Kidney capillary endothelial cell (primary cell): ENCODE measurements at places on chromosomes 16 and 17.

DNA sequence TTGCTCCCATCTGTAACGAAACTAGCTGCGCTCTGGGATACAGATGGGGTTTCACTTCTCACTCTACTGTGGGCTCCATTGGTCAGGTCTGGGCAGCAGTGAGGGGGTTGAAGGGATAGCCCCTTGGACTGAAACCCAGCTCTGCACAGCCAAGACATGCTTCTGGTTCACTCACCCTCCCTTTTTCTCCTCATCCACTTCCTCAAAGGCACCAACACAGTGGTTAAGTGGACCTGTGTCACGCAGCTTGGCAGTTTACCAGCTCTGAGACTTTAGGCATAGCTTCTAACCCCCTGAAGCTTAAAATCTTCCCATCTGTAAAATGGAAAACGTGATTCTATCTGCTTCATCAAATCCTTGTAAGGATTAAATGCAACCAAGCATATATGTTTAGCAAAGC lies 11.5 kb upstream of the KRT38 start:
- no peak for DNase-seq

- no peak for DNase-seq
Observed at GRCh38 chr16:56408379-56409098, 16.8 kb downstream of the AMFR start.

GRCh38 chr16:2478279-2478678 lies 3.4 kb downstream of the TBC1D24 start:
- no peak for DNase-seq

GRCh38 chr16:12147681-12148080 lies 171.1 kb downstream of the SNX29 start:
- peak; percentile 69 for DNase-seq

- DNase-seq, result no peak
Observed at GRCh38 chr16:66269617-66270332, 96.7 kb upstream of the CDH5 start.

DNA sequence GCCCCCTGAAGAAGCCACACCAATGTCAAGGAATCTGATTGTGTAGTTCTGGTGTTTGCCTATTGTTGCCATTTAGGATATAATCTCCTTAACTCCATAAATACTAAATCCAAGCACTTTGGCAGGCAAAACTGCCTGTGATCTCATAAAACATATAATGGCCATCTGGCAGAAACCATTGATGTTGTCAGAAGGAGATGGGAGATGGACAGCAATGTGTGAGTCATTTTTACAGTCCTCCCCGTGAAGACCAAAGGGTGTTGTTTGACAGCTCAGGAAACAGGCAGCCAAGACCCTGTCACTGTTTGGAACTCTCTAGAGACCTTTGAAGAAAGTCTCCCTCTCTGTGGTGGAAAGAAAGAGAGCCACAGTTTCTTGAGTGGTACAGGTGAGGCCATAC lies 454.1 kb downstream of the HS3ST3B1 start:
- no peak for DNase-seq

GRCh38 chr17:40355123-40355803 lies 9.3 kb downstream of the GJD3 start:
- no peak for DNase-seq

GRCh38 chr16:88651276-88651988 lies 579 bp upstream of the CYBA start:
- peak; percentile 85 for DNase-seq

DNA sequence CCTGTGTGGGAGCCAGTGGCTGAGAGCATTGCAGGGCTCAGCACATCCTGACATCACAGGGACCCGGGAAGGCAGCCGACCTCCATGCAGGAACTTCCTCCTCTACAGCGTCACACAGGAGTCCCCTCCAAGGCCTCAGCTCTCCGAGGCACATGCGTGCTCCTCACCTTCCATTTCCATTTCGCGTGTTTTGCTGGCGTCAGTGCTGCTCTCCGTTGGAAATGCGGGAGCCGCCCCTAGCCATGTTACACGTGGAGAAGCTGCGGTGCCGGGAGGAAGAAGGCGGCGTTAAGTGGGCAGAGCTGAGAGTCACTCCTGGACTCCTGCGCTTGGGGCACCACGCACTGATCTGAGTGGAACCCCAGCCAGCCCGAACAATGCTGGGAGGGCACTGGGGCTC lies 25.2 kb upstream of the CRISPLD2 start:
- DNase-seq, result no peak

DNA sequence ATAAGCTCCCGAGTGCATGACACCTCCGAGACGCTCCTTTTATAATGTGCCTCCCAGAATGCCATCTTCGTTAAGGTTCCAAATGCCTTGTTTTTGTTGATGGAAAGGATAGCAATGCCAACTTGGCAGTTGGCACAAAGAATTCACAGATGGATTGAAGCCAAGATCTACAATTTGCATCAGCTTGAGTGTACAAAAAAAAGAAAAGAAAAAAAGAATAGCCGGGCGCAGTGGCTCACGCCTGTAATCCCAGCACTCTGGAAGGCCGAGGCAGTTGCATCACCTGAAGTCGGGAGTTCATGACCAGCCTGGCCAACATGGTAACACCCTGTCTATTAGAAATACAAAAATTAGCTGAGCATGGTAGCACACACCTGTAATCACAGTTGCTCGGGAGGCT lies 7.6 kb downstream of the TBC1D16 start:
- no peak for DNase-seq

DNA sequence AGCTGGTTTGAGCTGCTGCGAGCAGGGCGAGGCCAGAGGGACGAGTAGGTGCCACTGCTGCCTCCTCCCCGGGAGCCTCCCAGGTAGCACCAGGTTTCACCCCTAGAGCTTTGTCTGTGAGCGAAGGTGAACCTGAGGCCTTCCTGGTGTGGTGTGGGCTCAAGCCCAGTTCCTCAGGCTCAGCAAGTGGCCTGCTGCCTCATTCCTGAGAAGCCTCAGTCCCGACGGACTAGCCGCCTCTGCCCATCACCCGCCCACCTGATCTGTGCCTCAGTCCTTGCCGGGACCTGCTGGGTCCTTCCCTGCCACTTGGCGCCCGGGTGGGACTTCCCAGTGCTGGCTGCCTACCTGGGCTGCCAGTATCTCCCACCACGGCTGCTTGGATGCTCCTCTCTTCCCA lies 1.7 kb downstream of the NLRC3 start:
- DNase-seq, result no peak

- no peak for DNase-seq
Observed at GRCh38 chr16:2040041-2040786, 7.4 kb downstream of the NTHL1 start.

DNA sequence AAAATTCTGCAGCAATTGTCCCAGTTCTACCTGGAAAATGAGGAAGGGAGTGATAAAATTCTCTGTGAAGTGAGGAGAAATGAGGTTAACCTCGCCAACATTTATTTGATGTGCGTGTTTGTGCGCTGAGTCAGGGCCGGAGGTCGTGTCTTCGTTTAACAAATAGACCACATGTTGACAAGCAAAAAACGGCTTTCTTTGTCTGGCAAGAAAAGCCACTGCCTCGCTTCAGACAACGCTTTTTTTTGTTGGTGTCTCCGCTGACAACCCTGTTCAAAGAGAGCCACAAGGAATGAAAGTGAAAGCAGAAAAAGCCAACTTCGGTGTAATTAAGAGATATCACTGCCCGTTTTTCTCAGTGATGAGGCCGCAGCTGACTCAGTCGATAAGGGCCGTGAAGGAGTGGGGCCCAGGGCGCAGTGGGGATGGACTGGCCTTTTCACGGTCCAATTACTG lies 510.6 kb downstream of the CDH13 start:
- peak; percentile 26 for DNase-seq

DNA sequence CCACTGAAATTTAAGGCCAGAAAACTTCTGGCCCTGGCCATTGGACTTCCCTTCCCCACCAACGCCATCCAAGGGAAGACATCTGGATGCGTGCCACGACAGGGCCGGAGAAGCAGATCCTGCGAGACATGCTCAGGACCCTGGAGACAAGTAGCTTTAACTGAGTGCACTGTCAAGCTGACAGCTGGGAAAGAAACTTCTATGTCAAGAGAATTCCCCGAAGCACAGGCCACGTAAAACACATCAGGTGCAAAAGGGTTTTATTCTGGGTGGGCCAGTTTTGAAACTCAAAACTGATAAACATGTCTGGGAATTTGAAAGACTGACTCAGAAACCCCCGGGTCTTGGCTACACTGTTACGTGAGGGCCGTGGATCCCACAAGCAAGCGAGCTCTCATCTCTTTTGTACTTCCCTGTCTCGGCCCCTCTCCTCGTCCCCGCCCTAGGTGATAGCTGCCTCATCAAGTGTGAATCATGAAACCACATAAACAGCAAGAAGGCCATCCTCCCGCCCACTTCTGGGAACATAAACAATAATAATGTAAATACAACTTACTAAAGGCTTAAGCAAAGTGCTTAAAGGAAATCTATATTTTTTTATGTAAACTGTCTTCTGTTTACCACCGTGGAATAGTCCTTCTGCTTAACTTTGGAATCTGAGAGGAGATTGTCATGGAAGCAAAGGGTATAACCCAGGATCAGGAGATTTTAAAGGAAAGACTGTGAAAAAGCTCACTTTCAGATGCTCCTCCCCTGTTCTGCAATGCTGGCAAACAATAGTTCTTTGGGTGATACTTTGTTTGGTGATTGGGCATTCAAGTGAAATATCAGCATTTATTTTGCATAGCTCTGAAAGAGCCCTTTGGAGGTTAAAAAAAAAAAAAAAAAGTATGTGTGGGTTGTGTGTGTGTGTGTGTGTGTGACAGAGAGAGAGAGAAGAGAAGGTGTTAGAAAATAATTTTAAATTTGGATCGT lies 406.0 kb upstream of the MAF start:
- DNase-seq, result no peak

- DNase-seq, result peak; percentile 9
Observed at GRCh38 chr16:68640972-68641371, 4.1 kb upstream of the CDH3 start.

GRCh38 chr16:87203060-87203656 lies 114.0 kb downstream of the C16orf95 start:
- DNase-seq, result peak; percentile 54

- DNase-seq, result no peak
Observed at GRCh38 chr16:13809765-13810164, 110.2 kb upstream of the ERCC4 start.
